ENCODE measurements at places on chromosomes 6 and 20.

- DNase-seq: no peak
Observed at GRCh38 chr6:81556551-81556950, 195.9 kb downstream of the TENT5A start.

GRCh38 chr6:167512696-167513375, 187.9 kb downstream of the TTLL2 start:
- no peak for DNase-seq

GRCh38 chr20:50067461-50067860, 45.5 kb downstream of the UBE2V1 start:
- no peak for DNase-seq

- DNase-seq: no peak
Observed at GRCh38 chr20:13788167-13788834, 3.5 kb downstream of the NDUFAF5 start.

Data from stimulated activated CD8-positive, alpha-beta memory T cell treated with anti-CD3 and anti-CD28 coated beads, Interleukin-4, amount 100 ng/mL, for 1 hour (primary cell).